ENCODE measurements at places on chromosomes 7 and 10. TPM values are rescaled to one million over a fixed set of nuclear protein-coding genes. Genes with fewer than 3 reads are reported as not detected.

GRCh38 chr7:37448011-37448635 is 541 bp downstream of the ELMO1 start:
- no peak for DNase-seq

GRCh38 chr7:131471250-131472004 is 85.0 kb downstream of the PODXL start:
- DNase-seq = no peak

- no peak for DNase-seq
These were observed 77.4 kb downstream of the EPC1 start for GRCh38 chr10:32269343-32270100.

GRCh38 chr10:55426138-55426537 is 625.1 kb upstream of the PCDH15 start:
- DNase-seq = no peak

DNA sequence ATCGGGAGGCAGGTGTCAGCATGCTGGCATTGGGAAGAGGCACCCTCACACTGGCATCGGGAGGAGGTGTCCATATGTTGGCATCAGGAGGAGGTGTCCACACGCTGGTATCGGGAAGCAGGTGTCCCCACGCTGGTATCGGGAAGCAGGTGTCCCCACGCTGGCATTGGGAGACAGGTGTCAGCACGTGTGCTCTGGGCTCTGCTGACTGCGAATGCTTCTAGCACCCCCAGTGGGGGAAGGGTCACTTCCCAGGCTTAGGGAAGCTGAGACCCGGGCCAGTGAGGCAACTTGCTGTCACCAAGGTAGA is 92.5 kb upstream of the IKZF1 start:
- DNase-seq = no peak

DNA sequence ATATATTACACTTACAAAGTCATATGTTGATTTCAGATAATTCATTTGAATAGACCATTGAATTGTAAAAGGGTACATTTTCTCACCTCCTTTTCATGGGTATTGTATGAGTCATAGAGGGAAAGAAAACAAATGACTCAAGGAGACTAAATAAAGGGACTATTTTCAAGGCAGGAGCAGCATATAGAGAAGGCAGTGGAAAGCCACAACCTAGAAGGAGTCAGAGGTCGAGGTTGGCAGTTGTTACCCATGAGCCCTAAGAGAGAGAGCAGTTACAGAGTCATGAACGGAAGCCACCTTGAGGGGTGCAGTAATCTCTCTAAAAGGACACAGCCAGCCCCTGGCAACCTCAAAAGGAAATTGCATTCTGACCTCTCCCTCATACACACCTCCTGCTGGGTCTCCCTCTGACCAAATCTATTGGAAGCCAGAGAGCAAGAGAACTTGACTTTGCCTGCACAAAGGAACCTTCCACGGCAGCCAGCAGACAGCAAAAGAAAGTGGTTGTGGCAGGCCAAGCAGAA is 137.9 kb downstream of the GRM8 start:
- DNase-seq = no peak

DNA sequence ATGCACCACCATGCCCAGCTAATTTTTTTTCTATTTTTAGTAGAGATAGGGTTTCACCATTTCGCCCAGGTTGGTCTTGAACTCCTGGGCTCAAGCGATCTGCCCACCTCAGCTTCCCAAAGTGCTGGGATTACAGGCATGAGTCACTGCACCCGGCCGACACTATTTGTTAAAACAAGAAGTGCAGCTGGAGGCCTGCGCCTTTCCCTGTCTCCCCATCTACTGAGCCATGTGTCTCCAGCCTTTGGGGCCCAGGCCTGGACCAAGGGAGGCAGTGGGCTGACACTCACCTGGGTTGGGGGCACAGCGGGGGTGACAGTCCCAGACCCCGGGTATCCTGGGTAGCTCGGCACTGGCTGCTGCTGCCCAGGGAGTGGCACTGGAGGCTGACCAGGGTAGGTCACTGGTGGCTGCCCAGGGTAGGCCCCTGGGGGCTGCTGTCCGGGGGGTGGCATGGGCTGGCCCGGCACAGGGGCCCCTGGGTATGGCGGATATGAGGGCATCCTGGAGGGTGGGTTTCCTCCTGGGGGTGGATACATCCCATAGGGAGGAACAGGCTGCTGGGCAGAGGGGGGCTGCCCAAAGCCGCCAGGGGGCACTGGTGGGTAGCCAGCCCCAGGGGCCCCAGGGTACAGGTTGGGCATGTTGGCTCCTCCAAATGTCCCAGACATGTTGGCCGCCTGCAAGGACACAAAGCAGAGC is 36.3 kb downstream of the PLAC9 start:
- DNase-seq = peak; percentile 47

DNA sequence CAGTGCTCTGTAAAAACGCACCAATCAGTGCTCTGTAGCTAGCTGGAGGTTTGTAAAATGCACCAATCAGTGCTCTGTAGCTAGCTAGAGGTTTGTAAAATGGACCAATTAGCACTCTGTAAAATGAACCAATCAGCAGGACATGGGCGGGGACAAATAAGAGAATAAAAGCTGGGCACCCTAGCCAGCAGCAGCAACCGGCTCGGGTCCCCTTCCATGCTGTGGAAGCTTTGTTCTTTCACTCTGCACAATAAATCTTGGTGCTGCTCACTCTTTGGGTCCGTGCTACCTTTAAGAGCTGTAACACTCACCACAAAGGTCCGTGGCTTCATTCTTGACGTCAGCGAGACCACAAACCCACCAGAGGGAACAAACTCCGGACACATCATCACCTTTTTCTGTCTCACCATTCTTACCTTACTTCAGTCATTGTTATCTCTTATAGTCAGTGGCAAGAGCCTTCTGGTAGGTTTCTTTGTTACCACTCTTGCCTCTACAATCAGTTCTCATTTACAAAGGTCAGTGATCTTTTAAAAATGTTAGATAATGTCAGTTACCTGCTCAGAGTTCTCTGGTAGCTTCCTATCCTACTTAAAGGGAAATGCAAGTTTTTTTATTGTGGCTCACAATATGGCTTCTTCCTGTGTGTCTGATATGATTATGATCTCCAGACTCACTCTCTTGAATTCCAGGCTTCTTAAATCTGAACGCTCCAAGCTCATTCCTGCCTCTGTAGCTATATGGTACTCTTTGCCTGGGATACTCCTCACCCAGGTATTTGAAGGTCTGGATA is 4.5 kb downstream of the STAM start:
- DNase-seq = no peak

GRCh38 chr10:60235001-60235400 is 154.7 kb downstream of the ANK3 start:
- peak; percentile 54 for DNase-seq

GRCh38 chr7:64555046-64555445 is 7.8 kb downstream of the ZNF680 start:
- DNase-seq = no peak

GRCh38 chr7:66183700-66184099 is 21.4 kb upstream of the TPST1 start:
- DNase-seq = peak; percentile 96

DNA sequence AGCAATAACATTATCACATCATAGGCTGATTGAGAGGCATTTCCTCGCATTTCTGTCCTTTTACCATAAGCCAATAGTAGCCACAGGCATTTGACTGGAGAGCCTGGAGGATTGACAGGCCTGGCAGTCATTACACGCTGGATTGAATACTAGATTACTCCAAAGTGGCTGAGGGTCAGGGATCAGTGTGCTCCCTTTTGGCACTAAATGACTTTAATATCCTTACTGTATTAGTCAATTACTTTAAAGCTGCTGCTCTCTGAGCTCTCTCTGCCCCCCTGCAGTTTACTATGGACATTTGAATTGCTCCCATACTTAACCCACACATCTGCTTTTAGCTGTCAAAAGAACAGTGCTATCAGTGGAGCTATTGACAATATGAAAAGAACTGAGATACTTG is 302.0 kb downstream of the TFEC start:
- DNase-seq = no peak

- DNase-seq = no peak
These were observed 582 bp downstream of the TPST1 start for GRCh38 chr7:66205741-66206090.

GRCh38 chr10:131960631-131961046 is 21.1 kb downstream of the BNIP3 start:
- no peak for DNase-seq

DNA sequence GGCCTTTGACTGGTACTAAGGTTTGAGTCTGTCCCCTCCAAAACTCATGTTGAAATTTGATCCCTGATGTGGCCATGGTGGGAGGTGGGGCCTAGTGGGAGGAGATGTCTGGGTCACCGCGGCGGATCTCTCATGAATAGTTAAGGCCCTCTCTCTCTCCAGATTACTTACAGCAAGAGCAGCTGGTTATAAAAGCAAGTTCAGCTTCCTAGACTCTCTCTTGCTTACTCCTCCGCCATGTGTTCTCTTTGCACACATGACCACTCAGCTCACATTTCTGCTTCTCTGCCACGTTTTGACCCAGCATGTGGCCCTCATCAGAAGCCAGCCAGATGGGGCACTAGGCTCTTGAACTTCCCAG is 29.9 kb upstream of the ZMIZ1 start:
- peak; percentile 32 for DNase-seq

GRCh38 chr7:55192723-55193122 is 172.4 kb upstream of the LANCL2 start:
- DNase-seq = peak; percentile 88

GRCh38 chr7:672891-673290 is 53.6 kb upstream of the DNAAF5 start:
- no peak for DNase-seq

DNA sequence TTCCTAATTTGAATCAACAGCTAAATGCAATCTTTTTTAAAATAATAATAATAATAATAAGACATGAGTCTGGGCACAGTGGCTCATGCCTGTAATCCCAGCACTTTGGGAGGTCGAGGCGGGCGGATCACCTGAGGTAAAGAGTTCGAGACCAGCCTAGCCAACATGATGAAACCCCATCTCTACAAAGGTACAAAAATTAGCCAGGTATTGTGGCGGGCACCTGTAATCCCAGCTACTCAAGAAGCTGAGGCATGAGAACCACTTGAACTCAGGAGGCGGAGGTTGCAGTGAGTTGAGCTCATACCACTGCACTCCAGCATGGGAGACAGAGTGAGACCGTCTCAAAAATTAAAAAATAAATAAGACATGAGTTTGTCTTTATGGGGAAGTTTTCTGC is 3.9 kb downstream of the DIP2C start:
- no peak for DNase-seq

DNA sequence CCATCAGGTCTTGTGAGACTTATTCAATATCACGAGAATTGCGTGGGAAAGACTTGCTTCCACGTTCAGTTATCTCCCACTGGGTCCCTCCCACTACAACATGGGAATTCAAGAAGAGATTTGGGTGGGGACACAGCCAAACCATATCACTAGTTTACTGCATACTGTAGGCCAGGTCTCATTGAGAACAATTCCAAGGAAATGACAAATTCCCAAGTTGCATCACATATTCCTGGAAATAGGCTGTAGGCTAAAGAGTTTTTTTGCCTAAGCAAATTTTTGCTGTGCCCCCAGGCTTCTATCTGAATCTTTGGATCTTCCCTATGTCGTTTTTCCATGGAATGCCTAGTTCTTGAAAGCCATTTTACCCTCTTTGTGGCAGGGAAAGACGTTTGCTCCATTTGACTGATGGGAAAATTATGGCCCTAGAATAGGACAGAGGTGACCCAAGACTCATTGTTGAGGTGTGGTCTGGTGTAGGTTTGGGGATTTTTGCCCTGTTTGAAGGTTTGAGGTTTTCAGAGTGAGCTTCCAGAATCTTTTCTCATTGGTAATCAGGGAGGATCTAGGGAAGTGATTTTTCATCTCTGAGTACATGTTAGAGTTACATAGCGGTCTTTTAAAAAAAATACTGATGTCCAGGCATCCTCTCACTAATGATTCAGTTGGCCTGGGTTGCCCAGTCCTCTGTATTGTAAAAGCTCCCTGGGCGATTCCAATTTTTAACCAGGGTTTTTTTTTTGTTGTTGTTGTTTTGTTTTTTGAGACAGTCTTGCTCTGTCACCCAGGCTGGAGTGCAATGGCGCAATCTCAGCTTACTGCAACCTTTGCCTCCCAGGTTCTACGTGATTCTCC is 44.4 kb downstream of the TACR2 start:
- DNase-seq = peak; percentile 41

GRCh38 chr10:58838561-58839208 is 326.0 kb downstream of the BICC1 start:
- no peak for DNase-seq

- DNase-seq = no peak
These were observed 193.8 kb upstream of the ZNF32 start for GRCh38 chr10:43842496-43842895.

- DNase-seq = no peak
These were observed 85.8 kb downstream of the TNS3 start for GRCh38 chr7:47496056-47496665.

GRCh38 chr7:91288208-91288824 is 24.1 kb downstream of the FZD1 start:
- no peak for DNase-seq

DNA sequence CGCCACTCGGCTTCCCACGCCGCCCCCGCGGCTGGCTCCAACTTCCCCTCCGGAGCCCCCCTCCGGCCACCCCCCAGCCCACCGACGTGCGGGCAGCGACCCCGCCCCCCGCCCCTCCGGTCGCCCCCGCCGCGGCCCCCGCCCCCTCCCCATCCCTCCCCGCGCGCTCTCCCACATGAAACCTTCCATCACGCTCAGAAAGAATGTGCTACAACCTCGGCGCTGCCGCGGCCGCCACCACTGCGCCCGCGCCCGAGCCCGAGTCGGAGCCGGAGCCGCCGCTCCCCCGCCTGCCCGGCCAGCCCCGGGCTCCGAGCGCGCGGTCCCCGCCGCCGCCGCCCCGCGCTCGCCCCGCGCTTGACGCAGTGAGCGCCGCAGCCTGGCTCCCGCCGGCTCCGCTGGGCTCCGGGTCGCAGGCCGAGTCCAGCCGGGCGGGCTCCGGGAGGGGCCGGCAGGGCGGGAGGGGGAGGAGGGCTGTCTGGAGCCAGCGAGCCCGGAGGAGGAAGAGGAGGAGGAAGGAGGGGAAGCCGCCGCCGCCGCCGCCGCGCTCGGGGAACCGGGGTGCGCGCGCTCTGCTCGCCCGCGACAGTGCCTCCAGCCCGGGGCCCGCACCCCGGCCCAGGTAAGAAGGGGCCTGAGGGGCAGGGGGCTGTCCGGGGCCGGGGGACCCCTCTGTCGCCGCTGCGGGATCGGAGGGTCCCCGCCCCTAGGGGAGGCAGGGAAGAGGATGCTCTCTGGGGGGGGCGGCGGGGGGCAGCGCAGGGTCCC is 4.3 kb upstream of the ELFN1 start:
- peak; percentile 4 for DNase-seq

DNA sequence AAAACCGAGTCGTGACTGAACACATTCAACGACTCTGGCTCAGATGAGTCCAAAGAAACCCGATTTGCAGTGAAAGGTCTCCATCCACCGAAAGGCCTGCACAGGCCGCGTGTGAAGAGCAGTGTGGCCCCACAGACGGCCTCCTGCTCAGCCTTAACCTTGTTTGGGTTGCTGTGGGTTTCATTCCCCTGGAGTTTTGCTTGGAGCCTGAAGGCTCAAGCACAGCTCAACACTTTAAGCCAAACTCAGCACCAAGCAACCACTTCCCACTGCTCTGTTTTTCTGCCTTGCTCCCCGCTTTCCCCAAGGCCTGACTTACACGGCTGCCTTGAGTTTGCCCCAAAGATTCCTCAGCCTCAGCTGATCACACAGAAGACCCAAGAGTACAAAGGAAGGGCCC is 398.2 kb upstream of the NFE2L3 start:
- no peak for DNase-seq

Gene SH2D4B
- total RNA-seq = not detected

Gene ANXA8
- total RNA-seq = 0.90 TPM

Gene C10orf67
- 0.18 TPM for total RNA-seq

Gene CYP2E1
- total RNA-seq = 0.36 TPM

Gene TMEM178B
- total RNA-seq = under 0.01 TPM

Gene GTF2I
- total RNA-seq = 46.4 TPM

Gene NUP42
- total RNA-seq = 22.6 TPM

Gene HOGA1
- total RNA-seq = 0.36 TPM

Gene ADK
- total RNA-seq = 50.8 TPM

Gene CCZ1B
- total RNA-seq = 25.5 TPM

Gene SEMA3D
- total RNA-seq = 10.8 TPM
